ENCODE measurements at places on chromosomes 5 and 9. TPM values are rescaled to one million over a fixed set of nuclear protein-coding genes. Genes with fewer than 3 reads are reported as not detected.

Gene ZNF454
- total RNA-seq, result 5.6 TPM

Gene IFNA21
- total RNA-seq, result not detected

Gene LCNL1
- 0.92 TPM for total RNA-seq

Gene HAVCR2
- 9.6 TPM for total RNA-seq

Gene AQP7
- 15.0 TPM for total RNA-seq

Gene TAF1L
- total RNA-seq, result 0.03 TPM

Gene DDX4
- total RNA-seq, result not detected
